ENCODE measurements at places on chromosomes 4 and X.

- no peak for DNase-seq
Measured at GRCh38 chr4:8731364-8731763, 138.8 kb downstream of the CPZ start.

DNA sequence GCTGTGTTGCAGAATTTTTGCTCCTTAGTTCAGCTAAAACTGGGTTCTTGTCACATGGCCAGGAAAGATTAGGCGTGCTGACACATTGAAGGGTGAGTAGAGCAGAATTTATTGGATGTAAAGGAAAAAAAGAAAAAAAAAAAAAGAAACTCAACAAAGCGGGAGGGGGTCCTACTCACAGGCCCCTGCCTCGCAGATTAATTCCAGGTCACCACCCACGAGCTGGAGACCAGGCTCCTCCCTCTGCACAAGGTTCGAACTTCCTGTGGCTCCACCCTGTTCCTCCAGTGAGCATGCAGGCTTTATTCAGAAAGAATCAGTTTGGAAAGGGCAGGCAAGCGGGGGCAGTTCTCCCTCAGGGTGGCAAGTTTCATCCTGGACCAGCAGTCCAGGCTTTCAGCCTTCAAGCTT lies 17.1 kb downstream of the MGST2 start:
- no peak for DNase-seq

DNA sequence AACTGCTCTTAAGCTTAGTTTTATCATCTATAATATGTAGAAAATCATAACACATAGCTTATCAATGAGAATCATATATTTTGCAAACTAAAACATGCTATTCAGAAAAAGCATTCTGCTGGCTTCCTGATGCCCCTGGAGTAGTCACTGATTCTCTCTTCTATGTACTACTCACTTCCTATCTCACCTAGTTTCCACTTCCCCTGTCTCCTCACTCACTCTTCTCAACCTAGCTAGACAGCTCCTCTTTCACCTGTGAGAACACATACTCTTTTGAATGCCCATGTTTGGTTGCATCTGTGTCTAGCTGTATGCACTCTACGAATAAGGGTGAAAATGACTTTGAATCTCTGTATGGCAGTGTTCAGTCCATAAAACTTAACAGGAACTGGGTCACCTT lies 9.3 kb downstream of the TMEM144 start:
- no peak for DNase-seq

GRCh38 chr4:163693776-163694175 lies 199.3 kb downstream of the TMA16 start:
- DNase-seq = no peak

All from WERI-Rb-1 (cell line).